ENCODE measurements at places on chromosomes 2 and 18. TPM values are rescaled to one million over a fixed set of nuclear protein-coding genes. Genes with fewer than 3 reads are reported as not detected.

The TTN gene
- total RNA-seq = not detected

The FBXO36 gene
- 3.6 TPM for total RNA-seq

DNA sequence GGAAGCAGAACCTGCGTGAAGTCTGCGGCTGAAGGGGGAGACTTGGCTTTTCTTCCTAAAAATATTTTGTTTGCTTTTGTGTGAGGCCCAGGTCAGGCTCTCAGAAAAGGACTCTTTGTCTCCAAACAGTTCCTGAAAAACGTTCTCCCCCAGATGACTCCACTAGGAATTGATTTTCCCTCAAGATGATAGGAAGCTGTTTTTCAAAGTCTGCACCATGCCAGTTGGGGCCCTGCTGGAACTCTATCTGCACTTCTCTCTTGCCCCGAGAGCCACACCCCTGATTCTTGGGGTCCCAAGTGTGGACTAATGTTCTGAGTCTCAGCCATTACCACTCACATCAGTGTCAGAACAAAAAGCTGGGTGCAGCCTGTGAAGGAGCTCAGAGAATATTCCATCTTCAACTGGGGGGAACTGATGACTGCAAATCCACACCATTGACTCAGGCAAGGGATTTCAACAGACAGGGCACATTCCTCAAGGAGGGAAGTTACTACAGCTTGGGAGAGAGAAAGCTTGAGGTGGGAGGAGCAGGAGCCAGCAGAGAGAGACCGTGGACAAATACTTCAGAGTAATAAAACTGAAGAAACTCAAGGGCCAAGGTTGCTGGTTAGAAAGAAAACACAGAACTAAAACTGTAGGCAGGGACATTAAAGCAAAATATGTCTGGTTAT is 768.3 kb downstream of the RNF144A start:
- no peak for DNase-seq

GRCh38 chr2:27736890-27737204 is 34.7 kb upstream of the MRPL33 start:
- DNase-seq = no peak

- no peak for DNase-seq
Observed at GRCh38 chr18:27713738-27714095, 463.2 kb downstream of the CDH2 start.

Measured in PC-9 (cell line).